ENCODE measurements at places on chromosomes 13 and 19.

GRCh38 chr13:52070929-52071523 is 46.5 kb downstream of the UTP14C start:
- DNase-seq: peak; percentile 55

GRCh38 chr13:30448441-30448840 is 17.3 kb downstream of the HMGB1 start:
- DNase-seq: no peak

DNA sequence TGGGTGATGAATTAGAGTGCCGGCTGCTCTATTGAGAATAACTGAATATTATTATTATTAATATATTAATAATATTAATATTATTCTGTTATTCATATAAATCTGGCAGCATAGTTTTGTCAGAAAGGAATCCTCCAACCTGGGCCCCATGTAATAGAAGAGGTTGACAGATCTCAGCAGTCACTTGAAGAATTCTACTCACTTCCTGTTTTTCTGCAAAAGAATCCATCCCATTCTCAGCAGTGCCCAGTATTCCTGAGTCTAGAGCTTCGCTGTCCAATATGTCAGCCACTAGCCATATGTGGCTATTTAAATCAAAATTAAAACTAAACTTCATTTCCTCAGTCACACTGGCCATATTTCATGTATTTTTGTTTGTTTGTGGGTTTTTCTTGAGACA is 72.4 kb upstream of the USPL1 start:
- DNase-seq: no peak

GRCh38 chr13:22336460-22336859 is 665.6 kb downstream of the FGF9 start:
- DNase-seq: no peak

- DNase-seq: peak; percentile 42
Measured at GRCh38 chr13:25733696-25734435, 317.9 kb downstream of the SHISA2 start.

DNA sequence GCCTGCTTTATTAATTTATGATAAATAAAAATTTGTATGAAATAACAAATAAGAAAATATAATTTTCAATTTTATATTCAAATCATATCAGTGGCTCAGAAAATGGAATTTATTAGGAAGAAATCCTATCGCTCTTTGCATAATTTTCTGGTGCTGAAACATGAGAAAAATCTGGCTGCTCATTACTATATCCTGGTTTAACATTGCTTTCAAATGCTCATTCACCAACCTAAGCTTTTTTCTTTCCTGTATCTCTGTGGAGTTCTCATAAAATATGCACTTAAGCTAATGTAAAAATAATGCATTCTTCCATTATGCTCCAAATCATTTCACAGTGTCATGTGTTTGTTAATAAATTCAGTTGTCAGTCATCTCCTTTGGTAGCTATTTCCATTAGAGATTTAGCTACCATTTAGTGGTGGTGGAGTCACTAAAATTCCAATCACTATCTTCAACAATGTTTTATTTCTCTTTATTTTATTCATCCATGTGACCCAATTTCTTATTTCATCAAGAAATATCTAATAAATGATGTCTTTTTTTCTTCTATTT is 498.0 kb downstream of the DCT start:
- no peak for DNase-seq

DNA sequence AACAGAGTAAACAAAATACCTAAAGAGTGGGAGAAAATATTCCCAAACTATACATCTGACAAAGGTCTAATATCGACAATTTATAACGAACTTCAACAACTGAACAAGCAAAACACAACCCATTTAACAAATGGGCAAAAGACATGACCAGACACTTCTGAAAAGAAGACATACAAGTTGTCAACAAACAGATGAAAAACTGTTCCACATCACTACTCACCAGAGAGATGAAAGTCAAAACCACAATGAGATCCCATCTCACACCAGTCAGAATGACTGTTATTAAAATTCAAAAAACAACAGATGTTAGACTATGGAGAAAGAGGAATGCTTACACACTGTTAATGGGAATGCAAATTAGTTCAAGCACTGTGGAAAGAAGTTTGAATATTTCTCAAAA is 233.8 kb upstream of the EDNRB start:
- DNase-seq: no peak

DNA sequence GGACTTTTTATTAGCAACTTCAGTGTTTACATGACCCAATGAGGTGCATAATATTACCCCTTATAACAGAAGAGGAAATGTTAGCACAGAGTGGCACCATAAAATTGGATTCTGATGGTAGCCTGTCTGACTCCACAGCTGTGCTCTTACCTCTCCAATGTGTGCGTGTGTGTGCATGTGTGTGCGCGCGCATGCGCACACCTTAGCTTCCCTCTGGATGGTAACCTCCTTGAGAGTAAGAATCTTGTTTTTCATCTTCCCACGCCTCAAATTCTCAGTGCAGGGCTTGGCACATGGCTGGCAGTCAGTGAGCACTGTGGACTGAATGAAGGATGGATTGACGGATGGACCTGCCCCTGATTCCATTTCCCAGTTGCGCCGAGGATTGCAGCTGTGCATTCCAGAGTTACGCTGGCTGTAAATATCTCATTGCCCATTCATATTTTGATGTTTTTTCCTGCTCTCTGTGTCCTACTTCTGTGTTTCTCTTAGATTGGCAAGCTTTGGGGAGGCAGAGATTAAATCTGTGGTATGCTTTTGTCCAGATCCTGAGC is 99.2 kb upstream of the WASF3 start:
- no peak for DNase-seq

- DNase-seq: no peak
Measured at GRCh38 chr19:18763674-18764590, 27.2 kb downstream of the COMP start.

- DNase-seq: no peak
Measured at GRCh38 chr19:18558202-18558555, 509 bp downstream of the KXD1 start.

DNA sequence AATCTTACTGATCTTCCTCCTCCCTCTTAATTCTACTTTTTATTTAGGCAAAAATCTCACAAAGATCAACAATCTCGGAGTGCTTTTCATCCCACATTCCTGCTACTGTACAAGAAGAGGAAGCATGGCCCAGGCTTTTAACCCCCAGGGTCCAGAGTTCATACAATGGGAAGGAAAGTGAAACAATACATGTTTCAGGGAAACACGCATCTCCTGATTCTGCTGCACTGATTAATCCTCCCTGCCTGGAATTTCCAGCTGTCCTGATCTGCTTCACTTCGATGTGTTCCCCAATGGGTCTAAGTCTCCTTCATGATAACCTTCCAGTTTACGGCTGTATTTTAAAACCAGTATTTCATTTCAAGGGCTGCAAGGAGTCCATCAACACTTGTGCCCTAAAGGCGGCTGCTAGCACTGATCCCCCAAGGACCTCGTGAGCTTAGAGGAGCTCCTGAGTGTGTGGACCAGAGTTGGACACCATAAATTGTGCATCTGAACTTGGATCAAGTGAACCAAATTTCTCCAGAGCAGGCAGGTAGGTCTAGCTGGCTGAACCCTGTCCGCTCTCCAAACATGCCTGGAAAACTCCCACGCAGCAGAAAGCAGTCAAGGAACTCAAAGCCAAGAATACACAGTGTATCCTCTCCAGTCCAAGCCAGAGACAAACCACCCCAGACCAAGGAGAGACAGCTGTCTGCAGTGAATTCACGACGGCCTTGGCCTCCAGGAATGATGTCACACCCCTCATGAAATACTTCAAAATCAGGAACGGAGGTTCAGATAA is 44.3 kb downstream of the COL4A1 start:
- DNase-seq: no peak

GRCh38 chr19:10299545-10300458 is 9.8 kb downstream of the ZGLP1 start:
- DNase-seq: no peak

DNA sequence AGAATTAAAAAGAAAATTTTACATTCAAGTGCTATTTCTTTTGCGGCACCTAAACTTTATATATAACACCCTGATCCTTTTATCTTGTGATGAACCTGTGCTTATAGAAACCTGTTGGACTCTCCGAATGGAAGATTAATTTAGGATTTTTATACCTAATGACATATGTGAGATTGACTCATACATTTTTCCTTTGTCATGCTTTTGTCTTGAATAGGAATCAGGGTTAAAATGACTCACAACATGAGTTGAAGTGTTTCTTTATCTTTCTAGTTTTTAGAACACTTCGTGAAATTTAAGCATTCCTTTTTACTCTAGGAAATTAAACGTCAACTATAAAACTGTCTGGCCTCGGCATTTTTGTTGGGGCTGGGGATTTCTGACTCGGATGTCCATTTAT is 378.9 kb downstream of the PCDH20 start:
- DNase-seq: no peak

DNA sequence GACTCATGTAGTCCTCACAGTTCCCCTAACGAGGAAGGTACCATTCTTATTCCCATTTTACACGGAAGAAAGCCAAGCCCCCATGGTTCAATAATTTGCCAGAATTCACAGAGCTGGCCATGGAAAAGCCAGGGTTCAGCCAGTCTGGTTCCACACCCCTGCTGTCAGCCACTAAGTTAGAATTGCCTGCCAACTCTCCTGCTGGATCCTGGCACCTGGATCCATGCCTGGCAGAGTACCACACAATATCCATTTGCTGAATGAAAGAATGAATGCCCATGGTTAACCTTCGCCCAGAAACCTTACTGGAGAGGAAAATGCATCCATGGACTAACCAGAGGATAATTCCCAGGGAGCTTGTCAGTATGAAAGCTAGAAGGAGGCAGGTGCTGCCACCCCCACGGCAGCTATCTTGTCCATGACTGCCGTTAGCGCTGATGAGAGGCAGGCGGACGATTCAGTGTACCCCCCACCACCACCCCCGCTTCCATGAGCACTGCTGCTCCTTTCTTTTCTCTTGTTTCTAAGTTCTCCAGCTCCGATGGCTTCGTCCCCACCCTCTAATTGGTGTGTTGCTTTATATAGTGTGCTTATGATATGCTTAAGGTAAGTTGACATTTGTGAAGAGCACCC is 114.5 kb downstream of the SLC7A1 start:
- DNase-seq: no peak

DNA sequence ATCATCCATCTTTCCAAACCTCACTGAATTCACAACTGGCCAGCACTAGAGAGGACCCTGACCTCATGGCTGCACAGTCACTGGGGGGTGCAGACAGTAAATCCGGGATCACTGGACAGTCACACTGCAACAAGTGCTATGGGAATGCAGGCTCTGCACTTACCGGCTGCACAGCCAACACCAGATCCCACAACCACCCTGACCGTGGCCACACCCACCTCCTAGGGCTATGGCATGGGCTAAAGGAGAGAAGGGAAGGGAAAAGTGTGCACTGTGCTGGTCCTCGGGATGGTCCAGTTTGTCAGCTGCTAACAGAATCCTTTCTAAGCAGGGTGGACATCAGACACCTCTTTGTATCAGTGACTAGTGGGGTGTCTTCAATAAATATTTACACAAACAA is 118.2 kb downstream of the MIPEP start:
- no peak for DNase-seq

DNA sequence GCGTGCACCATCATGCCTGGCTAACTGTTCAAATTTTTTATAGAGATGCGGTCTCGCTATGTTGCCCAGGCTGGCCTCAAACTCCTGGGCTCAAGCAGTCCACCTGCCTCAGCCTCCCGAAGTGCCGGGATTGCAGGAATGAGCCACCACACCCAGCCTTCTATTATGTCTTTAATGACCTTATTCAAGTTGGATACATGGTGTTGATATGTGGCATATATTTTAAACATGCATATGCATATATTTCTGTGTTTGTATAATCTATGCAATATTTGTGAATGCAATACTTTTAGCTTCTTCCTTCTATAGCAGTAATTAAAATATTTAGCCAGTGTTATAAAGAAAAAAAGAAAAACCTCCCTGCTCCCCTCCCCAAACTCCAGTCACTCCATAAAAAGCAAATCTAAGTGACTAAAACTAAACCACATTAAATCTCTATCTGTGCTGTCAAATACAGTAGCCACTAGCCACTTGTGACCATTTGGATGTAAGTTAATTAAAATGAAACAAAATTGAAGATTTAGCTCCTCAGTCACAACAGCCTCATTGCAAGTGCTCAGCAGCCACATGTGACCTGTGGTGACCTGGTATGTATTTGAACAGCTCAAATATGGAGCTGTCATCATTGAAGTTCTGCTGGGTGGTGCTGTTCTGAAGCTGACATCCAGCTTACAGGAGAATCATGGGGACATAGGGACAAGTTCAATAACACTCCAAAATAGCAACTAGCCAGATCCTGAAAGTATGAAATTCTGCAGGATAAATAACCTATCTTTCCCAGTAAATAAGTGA is 27.4 kb downstream of the FCGBP start:
- no peak for DNase-seq

- DNase-seq: no peak
Measured at GRCh38 chr19:10916602-10917001, 11.8 kb downstream of the YIPF2 start.

DNA sequence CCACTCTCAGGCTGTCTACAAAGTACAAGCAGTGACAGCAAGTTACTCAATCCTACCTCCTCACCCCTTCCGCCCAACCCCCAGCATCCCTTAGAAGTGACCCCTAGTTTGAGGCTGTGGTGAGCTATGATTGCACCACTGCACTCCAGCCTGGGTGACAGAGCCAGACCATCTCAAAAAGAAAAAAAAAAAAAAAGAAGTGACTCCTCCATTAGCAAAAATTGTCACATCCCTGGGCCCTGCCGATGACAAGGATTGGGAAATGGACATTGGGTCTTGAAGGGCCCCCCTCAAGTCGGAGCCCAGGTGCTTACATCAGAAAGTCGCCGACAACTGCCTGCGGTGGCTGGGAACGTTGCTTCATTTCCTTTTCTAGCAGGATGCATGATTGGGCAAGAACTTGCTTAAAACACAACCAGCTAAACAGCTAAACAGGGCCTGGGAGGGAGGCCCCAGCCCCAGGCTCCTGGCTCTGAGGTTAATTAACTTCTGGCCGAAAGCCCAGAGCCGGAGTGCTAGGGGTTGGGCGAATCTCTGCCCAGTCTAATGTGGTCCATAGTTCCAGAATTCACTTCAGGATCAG is 15.3 kb downstream of the RAB3D start:
- no peak for DNase-seq

DNA sequence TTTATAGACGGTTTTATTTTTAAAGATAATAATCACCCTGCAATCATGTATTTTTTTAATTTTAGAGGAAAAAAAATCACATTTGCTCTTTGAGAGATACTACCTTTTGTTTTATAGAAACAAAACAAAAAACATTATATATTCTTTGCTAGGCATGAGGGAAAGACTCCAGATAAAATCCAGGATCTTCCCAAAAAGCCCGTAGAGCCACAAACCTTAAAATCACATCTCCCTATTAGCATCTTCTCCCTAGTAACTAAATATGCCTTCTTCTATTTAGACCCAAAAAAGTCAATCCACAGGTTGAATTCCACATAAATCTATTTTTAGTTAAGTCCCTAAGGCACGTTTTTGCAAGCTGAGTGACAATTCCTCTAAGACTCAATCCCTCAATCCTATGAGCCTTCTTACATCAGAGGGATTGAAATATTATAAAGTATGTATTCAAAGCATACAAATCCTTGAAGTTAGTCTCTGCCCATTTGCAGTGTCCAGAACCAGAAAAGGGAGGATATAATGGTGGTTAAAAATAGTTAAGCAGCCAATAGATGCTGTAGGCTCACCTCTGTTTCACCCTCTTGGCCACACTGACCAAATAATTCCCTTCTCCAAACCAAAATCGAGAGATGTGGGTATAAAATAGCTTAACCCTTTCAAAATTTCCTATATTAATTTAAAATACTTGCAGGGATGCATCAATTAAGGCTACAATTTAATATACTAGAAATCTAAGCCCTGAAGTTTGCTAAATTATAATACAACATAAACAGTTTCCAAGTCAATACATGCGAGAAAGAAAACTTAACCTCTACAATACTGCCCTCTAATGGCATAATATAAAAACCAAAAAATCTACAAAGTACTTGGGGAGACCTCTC is 64.0 kb downstream of the SERP2 start:
- DNase-seq: peak; percentile 65

GRCh38 chr19:39645800-39646411 is 9.8 kb upstream of the LGALS16 start:
- DNase-seq: peak; percentile 40

Measured in mesendoderm (in vitro differentiated cells).